ENCODE measurements at places on chromosomes 4 and X.

DNA sequence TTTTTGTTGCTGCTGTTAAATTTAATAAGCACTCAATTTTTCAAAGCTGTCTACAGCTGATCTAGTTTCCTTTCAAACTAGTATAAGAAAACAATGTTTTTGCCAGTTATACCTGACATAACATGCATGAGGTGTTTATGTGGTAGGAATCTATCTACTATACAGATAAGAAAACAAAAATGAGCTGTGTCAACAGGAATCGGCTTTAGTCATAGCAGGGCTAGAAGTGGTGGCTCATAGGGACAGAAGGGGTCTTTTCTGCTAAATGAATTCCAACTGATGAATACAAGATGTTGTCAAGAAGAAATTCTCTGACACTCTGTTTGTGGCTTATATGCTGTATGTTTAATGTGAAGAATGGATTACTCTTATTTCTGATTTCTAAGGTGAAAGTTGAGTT lies 55.7 kb upstream of the CLNK start:
- DNase-seq, result no peak

DNA sequence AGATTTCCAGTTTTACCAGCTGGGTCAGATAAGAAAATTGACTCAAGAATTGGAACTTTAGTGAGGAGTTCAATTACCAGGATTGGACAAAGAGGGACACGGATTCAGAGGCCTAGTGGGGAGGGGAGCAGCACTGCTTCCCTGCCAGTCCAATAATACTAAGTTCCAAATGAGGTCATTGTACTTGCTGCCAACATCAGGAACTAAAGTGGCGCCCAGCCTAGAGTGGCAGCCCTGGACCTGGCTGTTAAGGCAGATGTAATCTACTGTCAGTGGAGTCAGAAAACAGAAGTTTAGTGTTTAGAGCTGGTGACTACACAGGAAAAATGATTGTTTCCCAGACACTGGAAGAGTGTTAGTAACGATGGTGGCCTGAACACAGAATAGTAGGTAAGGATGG lies 42.7 kb upstream of the RAPGEF2 start:
- peak; percentile 64 for DNase-seq

DNA sequence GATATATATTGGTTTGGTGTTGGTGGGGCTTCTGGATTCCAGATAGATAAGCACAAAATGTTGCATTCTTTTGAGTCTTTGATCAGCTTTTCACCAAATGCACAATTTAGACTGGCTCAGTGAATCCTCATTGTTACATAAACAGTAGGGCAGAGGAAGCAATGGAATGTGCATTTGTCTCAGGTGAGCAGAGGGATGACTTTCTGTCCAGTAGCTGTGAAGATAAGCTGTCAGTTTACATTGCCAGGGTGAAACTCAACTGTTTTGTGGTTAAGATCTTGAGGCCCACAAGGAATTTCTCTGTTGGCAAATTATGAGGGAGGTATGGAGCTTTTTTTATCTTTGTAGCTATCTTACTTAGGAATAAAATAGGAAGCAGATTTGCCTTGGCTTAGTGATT lies 168.0 kb downstream of the GALNTL6 start:
- DNase-seq, result no peak

DNA sequence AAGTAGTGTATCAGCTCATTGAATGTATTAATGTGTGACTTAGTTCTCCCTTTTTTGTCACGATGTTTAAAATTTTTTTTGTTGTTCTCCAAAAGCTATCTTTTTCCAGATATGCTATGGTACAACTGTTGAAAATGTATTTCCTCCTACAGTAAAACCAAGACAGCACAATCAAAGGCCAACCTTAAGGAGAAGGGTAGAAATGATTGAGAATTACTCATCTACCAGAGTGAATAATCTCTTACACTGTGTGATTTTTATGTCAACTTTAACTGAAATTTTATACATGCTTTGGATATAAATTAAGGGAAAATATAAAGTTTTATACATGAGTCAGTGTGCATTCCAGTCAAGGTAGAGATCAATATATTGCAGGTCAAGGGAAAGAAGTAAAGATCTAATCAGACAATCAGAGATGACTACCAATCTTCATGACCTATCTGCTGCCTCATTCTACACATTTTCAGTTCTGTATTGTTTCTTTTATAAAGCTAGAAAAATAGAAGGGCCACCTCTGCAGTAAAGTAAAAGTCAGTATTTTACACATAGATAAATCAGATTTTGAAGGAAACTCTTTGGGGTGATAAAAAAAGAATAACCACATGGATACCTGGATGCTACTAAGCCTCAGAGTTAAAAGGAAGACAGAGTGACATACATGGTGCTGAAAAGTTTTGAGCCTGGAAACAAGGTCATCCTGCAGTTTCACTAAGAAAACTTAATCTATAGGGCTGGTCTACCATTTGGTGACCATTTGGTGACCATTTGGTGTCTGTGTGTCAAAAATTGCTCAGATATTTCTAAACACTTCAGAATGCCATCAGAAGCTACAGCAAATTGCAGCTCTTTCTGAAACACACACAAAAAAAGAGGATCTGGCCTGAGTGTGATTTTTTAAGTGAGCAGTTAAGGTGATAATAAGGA lies 1.6 kb downstream of the FAM13A start:
- DNase-seq, result no peak

- DNase-seq, result no peak
These were observed 1.0 kb upstream of the PDGFRA start for GRCh38 chr4:54228056-54228527.

DNA sequence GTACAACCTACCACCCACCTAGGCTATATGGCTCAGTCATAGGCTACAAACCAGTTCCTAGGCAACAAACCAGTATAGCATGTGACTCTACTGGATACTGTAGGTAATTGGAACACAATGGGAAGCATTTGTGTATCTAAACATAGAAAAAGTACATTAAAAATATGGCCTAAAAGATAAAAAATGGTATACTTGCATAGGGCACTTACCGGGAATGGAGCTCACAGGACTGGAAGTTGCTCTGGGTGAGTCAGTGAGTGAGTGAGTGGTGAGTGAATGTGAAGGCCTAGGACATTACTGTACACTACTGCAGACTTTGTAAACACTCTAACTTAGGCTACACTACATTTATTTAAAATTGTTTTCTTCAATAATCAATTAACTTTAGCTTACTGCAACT lies 139.2 kb upstream of the RBPJ start:
- DNase-seq, result no peak

DNA sequence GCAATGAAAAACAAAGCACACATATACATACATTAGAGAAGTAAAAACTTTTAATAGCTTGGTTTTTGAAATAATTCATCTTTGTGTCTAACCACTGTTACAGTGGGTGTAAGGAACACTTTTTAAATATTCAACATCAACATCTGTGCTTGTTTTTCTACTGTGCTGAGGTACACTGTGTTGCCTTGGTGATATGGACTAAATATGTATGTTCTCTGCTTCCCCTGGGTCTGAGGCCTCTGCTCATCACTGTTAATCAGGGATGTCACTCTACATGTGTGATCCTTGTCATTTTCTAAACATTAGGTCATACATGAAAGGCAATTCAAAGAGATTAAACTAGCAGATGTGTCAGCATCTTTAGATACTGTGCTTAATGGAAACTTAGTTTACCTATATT lies 10.9 kb downstream of the MCTS1 start:
- no peak for DNase-seq

GRCh38 chr4:252065-252601 lies 53.1 kb downstream of the ZNF732 start:
- no peak for DNase-seq

- no peak for DNase-seq
These were observed 52.5 kb downstream of the SYNPO2 start for GRCh38 chr4:118941149-118941548.

DNA sequence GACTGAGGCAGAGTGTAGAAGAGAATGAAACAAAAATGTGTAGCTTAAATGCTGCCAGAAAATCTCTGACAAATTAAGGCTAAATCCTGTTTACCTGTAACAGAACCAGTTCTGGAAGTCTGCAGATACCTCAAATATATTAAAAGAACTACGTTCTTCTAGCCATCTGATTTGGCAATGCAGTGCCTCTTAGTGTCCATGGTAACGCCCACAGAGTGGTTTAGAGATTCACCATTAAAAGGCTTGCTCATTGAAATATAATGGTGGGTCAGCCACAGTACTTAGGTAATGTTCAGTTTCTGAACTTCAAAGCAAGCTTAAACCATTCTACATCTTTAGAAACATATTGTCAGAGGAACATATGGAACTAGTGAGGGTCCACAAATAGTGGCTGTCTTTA lies 23.2 kb upstream of the LUZP4 start:
- no peak for DNase-seq

GRCh38 chrX:28997706-28998463 lies 410.6 kb downstream of the IL1RAPL1 start:
- DNase-seq, result no peak

DNA sequence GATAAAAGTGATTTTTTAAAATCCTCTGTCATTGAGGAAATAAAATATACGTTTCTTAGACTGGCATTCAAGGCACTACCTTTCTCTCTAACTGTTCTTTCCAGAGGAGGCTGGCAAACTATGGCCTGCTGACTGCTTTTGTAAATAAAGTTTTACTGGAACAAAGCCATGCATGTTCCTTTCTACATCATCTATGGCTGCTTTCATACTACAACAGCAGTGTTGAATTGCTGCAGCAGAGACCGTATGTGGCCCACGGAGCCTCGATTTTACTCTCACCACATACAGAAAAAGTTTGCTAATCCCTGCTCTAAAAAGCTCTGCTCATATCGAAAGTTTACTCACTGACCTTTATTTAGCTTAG lies 20.2 kb downstream of the SETD7 start:
- DNase-seq, result peak; percentile 49

- DNase-seq, result no peak
These were observed 80.5 kb downstream of the FAM53A start for GRCh38 chr4:1603413-1604135.

DNA sequence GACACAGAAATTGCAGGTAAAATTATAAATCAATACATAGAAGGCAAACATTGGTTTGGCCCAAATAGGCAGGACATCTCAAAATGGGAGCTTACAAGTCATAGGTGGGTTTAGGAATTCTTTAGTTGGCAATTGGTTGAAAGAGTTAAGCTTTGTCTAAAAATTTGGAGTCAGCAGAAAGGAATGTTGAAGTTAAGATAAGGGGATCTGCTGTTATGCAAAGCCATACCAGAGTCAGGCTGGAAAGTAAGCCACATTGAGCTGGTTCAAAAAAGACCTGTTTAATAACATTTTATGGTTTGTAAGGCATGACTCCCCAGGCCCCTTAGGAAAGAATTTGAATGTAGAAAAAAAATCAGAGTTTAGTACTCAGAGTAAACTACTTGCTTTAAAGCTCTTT lies 92.6 kb downstream of the IL13RA2 start:
- no peak for DNase-seq

DNA sequence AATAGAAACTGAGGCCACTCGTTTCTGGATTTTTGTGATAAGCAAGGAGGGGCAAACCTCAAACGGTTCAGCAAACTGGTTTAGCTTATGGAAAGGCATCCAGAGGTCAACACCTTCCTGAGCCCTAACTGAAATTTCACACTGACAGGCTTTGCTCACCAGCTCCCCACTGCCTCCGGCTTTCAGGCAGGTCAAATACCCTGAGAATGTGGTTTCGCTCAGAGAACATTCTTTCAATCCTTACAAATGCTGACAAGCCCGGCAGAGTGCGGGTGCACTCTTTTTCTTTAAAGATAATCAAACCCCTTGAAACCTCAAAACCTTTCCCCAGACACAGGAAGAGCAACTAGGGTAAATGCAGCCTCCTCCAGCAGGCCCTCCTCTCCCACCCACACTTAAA lies 41.5 kb downstream of the CD40LG start:
- no peak for DNase-seq

- DNase-seq, result no peak
These were observed 536.9 kb downstream of the RAPGEF2 start for GRCh38 chr4:159639671-159640323.

DNA sequence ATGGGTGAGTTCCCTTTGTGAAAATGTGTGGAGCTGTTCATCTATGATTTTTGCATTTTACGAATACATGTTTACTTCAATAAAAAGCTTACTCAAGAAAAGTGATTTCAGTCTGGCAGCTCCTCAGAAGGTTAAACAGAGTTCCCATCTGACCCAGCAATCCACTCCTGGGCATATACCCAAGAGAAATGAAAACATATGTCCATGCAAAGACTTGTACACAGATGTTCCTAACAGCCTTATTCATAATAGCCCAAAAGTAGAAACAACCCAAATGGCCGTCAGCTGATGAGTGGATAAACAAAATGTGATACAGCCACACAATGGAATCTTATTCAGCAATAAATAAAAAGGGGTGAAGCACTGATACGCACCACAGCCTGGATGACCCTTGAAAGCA lies 20.8 kb downstream of the CLCN4 start:
- DNase-seq, result peak; percentile 2

DNA sequence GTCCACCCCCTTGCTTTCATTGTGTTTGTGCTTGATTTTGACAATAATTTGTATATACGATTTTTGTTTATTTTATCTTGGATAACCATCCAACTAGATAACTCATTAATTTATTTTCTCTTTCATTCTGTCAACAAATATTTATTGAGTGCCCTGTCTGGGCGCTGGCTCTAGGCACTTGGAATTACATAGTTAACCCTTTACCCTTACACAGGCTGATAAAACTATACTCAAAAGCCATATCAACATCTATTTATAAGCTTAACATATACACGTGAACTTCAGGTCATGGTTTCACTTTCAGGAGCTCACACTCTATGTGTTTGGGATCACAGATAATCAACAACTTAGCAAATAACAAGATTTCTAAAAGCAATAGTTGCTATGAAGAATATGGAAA lies 226.3 kb upstream of the PPARGC1A start:
- DNase-seq, result no peak

- no peak for DNase-seq
These were observed 60.5 kb upstream of the TSPAN7 start for GRCh38 chrX:38500866-38501265.

DNA sequence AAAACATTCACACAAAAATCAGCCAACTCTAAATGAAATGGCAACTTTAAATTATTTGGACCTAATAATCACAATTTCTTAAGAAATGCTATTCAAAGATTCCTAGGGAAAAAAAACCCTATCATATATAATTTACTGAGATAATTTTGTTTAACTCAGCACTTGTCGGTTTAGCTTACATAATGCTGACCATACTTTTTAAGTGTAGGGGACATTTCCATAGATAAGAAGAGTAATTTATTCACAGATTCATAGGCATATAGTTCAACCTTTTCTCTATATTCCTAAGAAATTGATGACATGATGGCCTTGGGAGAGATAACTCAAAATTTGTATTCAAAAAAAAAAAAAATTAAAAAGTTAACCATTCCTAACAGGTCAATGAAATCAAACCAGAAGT lies 260.8 kb upstream of the PGRMC2 start:
- no peak for DNase-seq

DNA sequence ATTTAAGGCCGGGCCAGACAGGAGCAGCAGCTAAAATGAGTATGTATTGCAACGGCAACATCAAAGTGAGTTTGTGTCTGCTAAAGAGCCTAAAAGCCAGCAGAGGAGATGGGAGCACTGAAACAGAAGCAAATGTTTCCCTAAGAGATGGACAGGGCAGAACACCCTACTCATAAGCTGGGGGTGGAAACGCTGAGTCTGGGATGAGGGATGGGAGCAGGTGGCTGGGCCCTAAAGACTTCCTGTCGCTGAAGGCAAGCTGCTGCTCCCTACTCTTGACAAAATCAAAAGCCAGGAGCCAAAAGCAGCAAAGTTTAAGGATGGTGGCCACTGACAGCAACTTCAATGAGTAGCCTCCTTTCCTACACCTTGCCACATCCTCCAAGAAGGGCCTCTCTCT lies 40.6 kb upstream of the NAP1L5 start:
- no peak for DNase-seq
